ENCODE measurements at places on chromosomes 11 and 22.

DNA sequence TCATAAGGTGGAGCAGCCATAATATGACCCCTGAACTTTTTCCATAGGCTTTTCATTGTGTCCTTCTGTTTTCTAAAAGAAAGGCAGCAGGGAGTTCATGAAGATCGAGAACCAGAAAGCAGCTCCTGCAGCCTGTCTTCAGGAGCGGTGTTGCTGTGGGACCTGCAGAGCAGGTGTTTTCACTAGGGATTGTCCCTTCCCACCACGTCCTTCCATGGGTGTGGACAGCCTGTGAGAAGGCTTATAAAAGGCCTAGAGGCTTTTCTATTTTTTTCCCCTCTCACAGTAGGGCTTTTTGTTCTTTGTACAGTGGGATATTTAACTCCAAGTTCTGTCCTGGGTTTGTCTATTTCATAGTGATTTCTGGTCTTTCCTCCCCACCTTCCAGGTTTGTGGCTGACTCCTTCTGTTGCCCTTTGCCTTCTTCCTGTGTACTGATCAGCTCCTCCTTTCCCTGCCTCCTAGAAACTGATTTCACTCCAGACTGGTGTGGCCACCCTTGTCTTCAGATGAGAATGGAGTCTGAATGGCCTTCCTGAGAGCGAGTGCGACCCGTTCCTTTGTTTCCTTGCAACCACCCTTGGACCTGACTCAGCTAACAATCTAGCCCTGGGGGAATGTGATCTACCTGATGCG is 10.1 kb downstream of the MRPL16 start:
- peaks cover 8% of the 10 kb centered on the region for H3K4me1 ChIP-seq
- DNase-seq = no peak
- no peaks in the 10 kb centered on the region for H3K27me3 ChIP-seq
- peaks cover 11% of the 10 kb centered on the region for H3K36me3 ChIP-seq
- no peak overlapping the region for H3K4me3 ChIP-seq

GRCh38 chr11:85114786-85115185 is 512.4 kb downstream of the DLG2 start:
- H3K27ac ChIP-seq = no peak overlapping the region
- no peak for DNase-seq
- peaks cover 3% of the 10 kb centered on the region for H3K4me1 ChIP-seq
- H3K36me3 ChIP-seq = no peaks in the 10 kb centered on the region
- H3K4me3 ChIP-seq = no peak overlapping the region

DNA sequence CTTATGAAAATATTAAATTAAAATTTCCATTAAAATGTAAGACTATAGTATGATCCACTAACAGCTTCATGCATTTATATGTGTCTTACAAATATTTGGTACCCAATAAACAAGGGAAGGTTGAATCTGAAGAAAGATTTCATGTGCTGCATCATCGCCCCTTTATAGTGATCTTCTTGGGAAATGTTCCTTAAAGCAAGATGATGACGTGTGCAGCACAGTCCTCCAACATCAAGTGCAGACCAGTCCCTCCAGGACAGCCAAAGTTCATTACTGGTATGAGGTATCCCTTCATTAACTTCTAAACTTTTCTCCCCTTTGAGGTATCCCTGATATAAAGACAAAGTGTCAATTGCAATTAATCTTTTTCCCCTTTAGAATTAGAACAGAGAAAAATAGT is 567.0 kb downstream of the METTL15 start:
- H3K27ac ChIP-seq = no peak overlapping the region
- H3K36me3 ChIP-seq = no peaks in the 10 kb centered on the region
- no peak for DNase-seq

- no peak overlapping the region for H3K4me3 ChIP-seq
- peaks cover 49% of the 10 kb centered on the region for H3K27me3 ChIP-seq
- H3K36me3 ChIP-seq = no peaks in the 10 kb centered on the region
These were observed 104.2 kb downstream of the WT1 start for GRCh38 chr11:32331098-32331497.
